Stimulated activated CD4-positive, alpha-beta T cell treated with anti-CD3 and anti-CD28 coated beads, Interleukin-1b, Interleukin-23, amount 100 ng/mL, for 1 hour (primary cell): ENCODE measurements at places on chromosomes 11 and 22.

DNA sequence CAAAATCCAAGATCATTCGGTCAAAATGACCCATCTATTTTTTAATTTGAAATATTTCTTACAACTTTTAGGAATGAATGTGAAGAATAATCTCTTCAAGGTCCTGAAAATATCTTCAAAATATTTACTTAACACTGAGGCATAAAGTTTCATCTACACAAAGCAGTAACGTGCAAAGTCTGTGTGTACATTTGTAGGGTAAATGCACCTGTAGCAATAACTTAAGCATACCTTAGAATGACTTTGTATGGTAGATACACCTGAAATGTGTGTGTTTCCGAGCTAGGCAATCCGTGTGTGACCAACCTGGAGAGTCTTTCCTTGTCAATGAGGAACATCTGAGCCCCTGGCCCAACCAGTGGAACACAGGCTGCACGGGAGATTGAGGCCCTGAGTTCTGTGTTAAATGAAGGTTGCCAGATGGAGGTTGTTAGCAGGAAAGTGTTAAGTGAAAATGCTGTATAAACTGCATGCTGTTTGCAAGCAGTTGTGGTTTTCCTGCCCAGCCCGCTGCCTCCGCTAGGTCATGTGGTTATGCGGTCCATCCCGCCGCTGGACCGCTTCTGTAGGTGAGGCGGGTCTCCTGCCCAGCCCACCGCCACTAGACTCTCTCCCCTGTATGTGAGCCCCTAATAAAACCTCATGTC lies 7.6 kb upstream of the CTR9 start:
- DNase-seq: no peak

DNA sequence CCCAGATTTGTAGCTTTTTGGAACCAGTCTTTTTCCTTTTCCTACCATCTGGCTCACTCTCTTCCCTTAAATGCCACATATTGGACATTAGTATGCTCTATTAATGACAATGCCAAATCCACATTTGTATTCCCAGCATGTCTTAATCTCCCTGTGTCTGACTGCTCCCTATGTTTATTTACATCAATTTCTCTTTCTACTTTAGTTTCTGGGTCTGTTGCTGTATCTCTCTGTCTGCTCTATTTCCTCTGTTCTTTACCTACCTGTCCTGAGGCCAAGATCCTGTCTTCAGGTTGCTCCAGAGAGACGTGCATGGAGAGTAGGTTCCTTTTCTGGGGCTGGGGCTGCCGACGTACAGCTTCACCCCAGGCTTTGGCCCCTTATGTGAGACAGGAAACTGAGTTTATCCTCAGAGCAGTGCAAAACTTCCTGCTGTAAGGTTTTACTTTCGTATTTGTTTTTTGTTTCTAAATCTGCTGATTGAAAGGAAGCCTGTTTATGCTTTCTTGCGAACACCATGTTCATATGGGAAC lies 25.6 kb downstream of the OR2AG2 start:
- no peak for DNase-seq

- DNase-seq: no peak
Observed at GRCh38 chr11:115167456-115167855, 336.8 kb downstream of the CADM1 start.

DNA sequence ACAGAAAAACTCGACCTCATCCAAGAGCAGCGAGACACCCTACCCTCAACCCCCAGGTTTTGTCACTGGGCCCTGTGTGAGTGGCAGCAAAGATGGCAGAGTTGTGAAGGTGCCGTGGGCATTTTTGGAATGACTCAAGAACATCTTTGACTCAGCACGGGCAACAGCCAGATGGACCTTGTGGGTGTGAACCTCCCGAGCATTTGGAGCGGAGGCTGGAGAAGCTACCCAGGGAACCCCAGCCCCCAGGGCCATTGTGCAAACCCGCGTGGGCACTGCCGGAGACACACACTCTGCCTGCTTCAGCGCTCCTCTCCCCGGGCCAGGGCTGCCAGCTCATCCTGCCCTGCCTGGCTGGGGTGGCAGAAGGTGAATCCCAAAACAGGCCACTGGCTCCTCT lies 66.1 kb downstream of the PANX1 start:
- DNase-seq: no peak

DNA sequence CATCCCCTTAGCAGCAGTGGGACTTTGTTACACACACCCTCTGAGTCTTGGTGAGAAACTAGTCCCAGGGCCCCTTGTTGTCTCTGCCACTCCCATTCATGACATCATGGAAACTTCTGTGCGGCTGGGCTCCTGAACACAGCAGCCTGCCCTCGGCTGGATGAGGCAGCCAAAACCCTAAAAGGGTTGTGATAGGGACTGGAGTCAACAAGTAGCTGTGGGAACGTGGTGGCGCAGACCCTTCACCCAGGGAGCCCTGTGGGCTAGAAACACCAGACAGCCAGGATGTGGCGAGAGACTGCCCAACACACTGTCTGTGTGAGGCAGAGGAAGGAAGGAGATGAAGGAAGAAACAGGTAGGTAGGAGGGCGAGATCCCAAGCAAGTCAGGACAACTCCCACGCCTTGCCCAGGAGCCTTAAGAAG lies 3.9 kb downstream of the CD3D start:
- peak; percentile 82 for DNase-seq

GRCh38 chr22:39212721-39213376 lies 31.9 kb downstream of the PDGFB start:
- DNase-seq: no peak

DNA sequence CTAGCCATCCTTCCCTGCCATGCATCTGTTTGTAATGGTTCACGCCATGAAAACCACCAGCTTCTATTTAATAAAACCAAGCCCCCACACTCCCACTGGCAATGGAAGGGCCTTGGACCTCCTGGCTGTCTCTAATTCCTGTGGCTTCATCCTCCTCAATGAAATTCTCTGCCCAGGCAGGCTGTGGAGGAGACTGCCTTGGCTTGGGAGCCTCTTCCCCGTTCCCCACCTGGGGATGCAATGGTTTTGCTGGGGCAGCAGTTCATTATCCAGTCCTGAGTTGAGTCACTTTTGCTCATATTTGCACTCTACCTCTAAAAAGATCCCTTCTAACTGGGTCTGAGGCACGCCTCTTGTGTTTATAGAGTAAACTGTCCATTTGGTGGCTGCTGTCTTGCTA lies 515.8 kb downstream of the NTM start:
- DNase-seq: no peak

- no peak for DNase-seq
Observed at GRCh38 chr11:130426837-130427341, 1.5 kb downstream of the ADAMTS8 start.

DNA sequence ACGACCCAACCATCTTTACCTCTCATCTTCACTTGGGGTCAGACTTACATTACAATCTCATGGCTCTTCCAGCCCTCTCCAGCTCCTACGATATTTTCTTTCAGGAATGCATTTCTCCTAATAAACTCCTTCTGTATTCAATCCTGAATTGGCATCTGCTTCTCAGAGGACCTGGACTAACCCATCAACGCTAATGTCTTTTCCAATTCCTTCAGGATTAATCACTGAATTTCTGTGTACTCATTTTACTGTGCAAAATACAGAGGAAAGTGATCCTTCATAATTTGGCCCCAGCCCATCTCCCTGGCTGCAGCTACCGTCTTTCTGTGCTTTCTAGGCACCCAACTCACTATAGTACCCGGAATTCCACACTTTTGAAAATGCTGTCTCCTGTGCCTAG lies 239.2 kb downstream of the METTL15 start:
- DNase-seq: no peak

DNA sequence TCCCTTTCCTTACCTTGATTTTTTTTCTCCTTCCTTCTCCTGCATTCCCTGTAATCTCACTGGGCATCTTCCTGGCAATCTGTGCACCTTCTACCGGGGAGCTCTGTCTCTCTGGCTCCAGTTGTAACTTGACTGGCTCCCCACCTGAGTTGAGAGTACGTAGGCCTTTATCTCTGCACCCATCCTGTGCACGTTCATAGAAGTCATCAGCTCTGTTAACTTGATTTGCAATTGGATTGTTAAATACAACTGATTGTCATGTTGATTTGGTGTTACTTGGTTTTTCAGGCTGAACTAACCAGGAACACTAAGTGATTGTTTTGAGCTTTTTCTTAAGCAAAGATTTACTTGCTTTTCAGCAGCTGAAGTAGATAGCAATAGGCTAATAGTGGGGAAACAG lies 11.8 kb downstream of the SWAP70 start:
- no peak for DNase-seq
